ENCODE measurements at places on chromosomes 7 and 10. TPM values are rescaled to one million over a fixed set of nuclear protein-coding genes. Genes with fewer than 3 reads are reported as not detected.
A peak's percentile ranks its signal among the peaks of the same experiment; 100 is the strongest.

DNA sequence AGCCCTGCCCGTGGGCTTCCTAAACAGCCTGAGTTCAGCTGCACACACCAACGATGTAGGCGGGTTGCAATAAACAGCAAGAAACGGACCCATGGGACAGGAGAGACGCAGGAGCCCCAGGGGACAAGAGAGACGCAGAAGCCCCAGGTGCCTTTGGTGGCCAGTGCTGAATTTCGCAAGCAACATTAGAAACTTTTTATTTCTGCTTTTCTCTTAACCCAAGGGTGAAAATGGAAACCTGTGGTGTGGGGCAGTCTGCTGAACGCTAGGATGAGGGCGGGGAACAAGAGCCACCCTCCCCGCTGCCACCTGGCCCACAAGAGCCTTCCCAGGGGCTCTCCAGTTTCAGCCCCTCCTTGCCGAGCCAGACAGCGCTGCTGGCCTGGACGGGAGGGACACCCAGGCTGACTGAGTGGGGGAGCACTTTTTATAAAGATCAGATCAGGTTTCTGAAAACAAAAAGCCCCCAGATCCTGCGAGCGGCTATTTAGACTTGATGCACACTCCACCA, 20.0 kb upstream of the GPR146 start:
- peak; percentile 57 for DNase-seq

DNA sequence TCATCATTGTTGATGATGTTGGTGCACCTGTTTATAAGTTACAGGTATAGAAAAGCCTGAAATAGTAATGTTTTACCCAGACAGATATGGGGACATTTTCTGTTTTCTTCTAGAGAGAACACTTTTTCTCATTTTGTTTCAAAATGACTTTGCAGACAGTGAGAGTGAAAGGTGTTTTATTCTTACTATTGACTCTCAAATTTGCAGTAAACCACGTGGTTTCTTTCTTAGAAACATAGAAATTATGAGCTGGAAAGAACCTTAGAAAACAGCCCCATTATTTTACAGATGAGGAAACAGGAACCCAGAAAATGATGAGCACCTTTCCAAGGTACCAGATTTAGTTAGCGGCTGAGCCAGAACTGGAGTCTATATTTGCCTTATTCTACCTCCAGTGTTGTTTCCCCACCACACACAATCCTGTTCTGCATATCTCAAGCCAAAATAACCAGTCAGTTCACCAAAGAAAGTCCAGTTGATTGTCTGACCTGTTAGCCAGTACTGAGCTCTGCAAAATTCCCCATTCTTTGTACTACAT, 138.9 kb upstream of the AHR start:
- DNase-seq = no peak

DNA sequence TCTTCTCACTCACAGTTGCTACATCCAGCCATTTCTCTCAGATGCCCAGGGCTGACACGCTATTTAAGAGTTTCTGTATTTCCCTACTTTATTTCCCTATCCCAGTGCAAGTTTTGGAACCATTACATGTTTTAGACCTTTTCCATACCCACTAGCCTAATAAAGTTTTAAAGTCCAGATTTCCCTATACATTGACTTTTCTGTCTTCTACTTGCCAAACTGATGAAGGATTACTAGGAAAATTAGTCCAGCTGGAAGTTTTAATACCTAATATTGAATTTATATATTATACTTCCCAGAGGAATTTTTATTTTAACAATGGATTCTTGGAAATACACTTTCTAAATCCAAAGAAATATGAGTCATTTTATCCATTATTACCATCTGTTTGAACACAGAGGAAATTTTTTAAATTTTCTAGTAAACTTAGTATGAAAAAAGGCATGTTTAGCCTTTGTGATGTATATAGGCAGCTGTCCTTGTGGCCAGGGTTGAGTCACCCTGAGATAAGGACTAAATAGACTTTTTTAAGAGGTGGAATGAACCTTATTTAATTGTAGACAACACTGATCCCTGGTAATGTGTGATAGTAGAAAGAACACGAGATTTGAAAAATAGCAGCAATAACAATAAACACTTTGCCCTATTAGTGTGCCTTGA, 205.0 kb downstream of the TFEC start:
- no peak for DNase-seq

GRCh38 chr7:125547505-125547904, 617.9 kb upstream of the POT1 start:
- DNase-seq = no peak

GRCh38 chr10:114556236-114557122, 101.6 kb downstream of the ABLIM1 start:
- DNase-seq = no peak

The THSD7A gene
- 0.47 TPM for total RNA-seq

The ASB4 gene
- 10.5 TPM for total RNA-seq

- DNase-seq = no peak
These were observed 95.6 kb downstream of the SNX13 start for GRCh38 chr7:17844514-17845196.

DNA sequence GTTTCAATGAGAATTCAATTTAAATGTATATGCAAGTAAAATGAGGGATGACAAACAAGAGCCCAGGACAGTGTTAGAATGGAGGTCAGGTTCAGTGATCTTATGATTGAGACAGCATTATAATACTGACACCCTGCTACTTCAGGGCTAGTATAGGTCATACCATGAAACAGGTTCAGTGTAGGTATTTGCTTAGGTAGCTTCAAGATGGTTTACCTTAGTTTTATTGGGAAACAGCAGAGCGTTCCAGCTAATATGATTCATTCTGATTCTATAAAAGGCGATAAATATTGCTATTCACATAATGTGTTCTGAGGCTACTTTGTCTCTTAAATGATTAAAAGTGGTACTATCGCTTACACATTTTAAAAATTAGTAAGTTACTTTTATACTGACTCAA, 203.3 kb downstream of the PPP1R9A start:
- DNase-seq = no peak

DNA sequence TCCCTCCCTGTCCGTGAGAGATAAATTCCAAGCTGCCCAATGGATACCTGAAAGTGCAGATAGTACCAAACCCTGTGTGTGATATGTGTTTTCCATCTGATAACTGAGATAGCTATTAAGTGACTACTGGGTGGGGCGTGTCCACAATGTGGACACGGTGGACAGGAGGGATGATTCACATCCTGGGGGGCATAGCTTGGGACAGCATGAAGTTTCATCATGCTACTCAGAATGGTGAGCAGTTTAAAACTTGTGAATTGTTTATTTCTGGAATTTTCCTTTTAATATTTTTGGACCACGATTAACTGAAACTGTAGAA, 158.6 kb downstream of the CREB5 start:
- DNase-seq = no peak

DNA sequence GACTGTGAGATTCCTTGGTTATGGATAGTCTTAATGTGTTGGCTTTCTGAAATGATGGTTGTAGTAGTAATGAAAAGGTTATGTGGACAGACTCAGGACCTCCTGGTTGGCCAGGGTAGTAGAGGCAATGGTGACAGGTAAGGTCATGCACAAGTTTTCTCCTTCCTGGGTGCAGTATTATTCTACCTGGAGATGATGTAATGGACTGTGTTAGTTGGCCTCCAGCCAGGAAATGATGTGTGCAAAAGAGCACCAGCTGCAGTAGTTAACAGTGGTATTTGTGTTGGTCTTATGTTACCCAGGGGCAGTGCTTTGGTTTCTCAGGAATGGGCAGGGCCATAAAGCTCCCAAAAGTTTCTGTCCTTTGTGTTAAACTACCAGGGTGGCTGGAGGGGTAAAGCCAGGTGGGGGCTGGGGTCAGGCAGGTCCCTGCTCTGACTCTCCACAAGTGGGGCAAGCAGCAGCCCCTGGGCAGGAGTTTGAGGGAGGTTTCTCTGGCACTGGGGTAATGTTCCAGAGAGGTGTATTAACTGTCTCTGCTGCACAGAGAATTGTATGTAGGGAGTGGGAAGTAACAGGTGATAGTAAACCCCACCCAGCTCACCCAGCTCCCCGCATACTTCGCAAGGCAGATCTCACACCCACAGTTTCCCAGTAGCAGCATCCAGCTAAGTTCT, 36.3 kb downstream of the GPR22 start:
- no peak for DNase-seq

GRCh38 chr7:148031811-148032210, 558.8 kb upstream of the C7orf33 start:
- no peak for DNase-seq

GRCh38 chr10:11005725-11006427, 11.8 kb upstream of the CELF2 start:
- DNase-seq = no peak

The CALML3 gene
- total RNA-seq = not detected

The SH2B2 gene
- total RNA-seq = 30.3 TPM

GRCh38 chr7:4725014-4725849, 43.1 kb downstream of the FOXK1 start:
- DNase-seq = peak; percentile 90

- DNase-seq = no peak
These were observed 27.3 kb upstream of the CALD1 start for GRCh38 chr7:134752006-134752760.

The CH25H gene
- total RNA-seq = 0.13 TPM

- no peak for DNase-seq
These were observed 7.5 kb downstream of the VWC2 start for GRCh38 chr7:49780953-49781352.

The CPN1 gene
- total RNA-seq = not detected

DNA sequence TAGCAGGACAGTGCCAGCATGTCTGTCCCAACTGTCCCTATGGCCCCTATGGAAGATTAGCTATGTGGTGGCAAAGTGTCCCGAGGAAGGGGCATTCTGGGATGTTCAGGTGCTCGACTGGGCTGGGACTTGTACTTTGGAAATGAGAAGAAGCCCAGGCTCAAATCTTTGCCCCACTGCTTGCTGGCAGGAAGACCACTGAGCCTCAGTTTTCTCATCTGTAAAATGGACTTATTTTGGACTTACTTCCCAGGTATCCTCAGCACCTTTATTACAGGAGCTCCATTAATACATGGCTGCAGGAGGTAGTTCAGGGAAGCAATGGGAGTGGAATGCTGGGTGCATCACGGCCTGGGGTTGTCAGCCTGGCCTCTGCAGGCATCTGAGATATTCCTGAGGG, 71.2 kb downstream of the LHPP start:
- DNase-seq = no peak

DNA sequence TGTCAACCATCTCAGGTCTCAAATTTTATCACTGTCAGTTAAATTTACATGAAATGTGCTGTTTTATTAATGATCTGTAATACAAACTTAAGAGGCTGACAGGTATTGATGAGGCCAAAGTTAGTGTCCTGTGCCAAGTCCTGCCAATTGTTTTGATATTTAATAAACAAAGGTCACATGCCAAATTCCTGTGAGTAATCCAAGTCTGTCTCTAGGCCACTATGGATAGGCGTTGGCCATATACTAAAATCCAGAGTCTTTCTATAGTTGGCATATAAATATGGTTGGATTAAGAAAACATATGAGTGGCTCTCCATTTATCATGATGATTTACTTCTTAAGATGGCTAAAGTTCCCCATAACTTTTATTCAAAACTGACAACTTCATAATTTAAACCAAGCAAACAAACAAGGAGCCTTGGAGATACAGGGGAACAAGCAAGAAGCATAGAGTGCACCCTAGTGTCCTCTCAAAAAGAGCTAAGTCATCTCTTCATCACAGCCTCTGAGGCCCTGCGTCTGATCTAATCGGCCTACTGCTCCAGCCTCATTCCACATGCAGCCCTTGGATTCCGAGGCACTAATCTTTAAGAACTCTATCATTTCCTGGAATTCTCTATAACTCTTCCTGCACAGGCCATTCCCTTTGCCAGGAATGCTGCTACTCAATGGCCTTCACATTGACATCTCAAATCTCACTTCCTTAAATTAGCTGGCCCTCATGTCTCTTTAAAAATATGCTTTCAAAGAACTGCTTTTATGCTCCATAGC, 32.7 kb upstream of the NRCAM start:
- DNase-seq = no peak

DNA sequence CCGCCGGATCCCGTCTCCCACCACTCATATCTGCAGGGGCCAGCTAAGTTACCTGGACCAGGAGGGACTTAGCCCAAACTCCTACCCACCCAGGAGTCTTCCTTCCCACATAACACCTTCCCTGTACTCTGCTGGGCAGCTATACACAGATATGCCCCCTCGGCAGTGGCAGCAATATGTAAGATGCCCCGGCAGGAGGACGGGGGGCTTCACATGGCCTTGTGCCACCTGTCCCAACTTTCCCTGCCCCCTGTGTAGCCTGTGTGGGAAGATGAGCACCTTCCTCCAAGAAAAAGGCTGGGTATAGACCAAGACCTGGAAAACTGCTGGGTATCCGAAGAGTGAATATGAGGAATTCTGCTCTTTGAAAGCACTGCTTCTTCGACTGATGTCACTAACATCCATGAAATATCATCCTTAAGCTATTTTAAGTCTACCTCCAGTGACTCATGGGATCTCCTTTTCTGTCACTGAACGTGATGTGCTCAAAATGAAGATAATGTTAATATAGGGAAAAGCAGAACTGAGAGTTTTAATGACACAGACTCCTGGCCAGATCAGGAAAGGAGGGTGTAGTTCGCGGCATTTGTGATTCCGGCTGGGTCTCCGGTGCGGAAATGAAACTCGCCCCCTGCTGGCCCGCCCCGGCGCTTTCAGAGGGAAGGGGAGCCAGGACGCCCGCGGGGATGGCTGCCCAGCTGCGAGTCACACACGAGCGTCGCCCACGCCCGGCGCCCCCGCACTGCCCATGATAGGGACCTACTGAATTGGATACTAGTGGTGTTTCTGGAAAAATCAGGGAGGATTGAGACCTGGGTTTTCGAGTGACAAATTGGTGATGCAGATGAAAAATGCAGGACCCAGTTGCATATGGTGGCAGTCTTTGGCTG, 256.9 kb upstream of the NFE2L3 start:
- DNase-seq = peak; percentile 84

DNA sequence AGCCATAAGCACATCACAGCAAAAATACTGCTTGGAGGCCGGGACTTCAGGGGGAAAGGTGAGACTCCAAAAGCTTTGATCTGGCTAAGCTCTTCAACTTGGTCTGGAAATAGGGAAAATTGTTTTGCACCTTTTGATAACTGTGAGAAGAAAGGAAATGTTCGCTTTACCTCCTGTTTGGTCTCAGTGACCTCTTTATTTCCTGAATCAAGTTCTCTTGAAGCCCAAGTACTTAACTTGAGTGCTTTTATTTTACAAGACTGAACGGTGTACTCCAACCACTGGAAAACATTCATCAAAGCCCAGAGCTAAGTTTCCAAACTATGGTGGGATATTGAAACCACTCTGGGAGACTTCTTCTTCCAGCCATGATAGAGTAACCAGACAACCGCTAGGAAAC, 5.3 kb downstream of the C10orf90 start:
- DNase-seq = no peak

The TFR2 gene
- not detected for total RNA-seq

GRCh38 chr7:121540138-121540537, 144.0 kb upstream of the FAM3C start:
- no peak for DNase-seq

All from psoas muscle (tissue), 8 donors.